ENCODE measurements at places on chromosomes 1 and 21. TPM values are rescaled to one million over a fixed set of nuclear protein-coding genes. Genes with fewer than 3 reads are reported as not detected.

DNA sequence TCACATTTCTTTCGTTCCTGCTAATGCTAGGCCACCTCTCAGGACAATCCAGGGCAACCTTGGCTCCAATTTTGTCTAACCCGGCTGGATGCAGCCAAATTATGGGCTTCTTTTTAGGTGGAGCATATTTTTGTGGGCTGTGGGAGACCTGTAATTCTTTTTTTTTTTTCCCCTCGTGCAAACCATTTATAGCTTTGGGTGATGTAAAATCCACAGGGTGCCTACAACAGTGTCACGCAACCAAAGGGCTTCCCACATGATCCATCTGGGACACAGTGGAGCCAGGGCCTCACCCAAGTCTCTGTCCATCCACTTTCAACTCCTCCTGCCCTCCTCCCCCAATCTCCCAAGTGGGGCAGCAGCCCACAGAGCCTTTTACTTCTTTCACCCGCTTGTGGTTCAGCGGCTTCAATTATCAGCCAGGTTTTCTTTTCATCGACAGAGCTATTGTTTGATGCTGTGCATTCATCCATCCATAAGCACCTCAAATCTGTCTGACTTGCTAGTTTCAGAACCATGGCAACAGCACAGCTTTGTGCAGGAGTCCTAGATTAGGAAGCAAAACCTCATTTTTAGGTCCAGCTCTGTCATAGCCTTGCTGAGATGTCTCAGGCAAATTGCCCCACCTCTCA lies 10.0 kb upstream of the OVAAL start:
- no peak for DNase-seq

DNA sequence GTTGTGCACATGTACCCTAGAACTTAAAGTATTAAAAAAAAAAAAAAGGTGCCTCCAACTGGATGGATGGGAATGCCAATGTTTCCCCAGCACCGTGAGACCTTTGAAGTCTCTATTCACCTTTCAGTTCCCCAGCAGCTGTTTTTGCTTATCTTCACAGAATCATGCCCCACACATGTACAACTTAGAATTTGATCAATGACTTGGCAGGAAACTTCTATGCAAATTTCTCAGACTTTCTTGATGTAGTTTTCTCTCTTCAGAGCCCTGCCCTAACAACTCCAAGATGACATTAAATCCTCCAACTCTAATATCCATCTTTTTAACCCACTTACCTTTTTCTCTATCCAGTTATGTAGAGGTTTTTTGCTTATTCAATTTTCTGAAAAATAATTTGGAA lies 144.3 kb downstream of the PLPPR5 start:
- no peak for DNase-seq

GRCh38 chr21:31505975-31506374 lies 153.5 kb upstream of the SOD1 start:
- no peak for DNase-seq

DNA sequence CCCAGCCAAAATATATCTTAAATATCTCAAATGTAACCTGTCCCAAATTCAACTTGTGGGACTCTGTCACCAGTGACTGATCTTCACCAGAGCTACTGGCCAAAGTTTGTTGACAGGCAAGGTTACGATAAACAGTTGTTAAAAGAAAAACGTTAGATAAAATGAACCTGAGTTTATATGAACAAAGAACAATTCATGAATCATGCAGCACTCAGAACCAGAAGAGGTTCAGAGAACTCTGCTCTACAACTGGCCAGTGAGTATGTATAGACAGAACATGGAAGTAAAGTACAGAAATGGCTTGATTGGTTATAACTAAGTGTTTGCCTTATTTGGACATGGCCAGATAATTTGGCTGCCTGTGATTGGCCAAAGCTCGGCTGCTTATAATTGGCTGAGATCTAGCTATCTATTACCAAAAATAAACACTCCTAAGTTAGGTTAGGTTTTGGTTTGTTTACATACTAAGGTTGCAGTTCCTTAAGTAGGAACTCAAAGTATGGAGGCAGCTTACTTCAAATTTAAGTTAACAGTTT lies 25.5 kb downstream of the BTBD8 start:
- DNase-seq: no peak

DNA sequence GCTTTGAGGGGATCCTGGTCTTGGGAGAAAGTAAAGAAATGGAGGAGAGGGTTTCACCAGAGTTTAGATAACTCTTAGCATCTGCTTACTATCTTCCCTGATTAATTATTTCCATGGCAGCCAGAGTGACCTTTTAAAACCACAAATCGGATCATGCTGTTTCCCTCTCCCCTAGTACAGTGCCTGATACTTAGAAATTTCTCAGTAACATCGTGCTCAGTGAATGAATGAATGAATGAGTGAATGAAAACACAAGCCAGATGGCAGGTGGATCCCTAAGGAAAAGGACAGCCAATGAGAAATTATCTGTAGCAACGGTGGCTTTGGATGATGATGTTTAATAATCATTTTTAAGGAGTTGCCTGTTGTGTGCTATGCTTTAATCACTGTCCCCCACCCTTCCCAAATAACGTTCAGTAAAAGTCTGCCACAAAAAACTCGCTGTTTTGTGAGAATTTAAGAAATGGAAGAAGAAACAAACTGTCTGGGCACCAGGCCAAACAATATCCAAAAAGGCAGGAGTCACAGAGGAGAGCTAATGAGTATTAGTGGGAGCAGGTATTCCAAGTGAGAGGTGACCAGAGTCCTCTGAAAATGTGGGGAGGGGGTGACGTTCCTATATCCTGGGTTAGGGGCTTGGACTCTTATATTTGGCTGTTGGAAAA lies 737 bp upstream of the SMAP2 start:
- DNase-seq: no peak

GRCh38 chr1:225476100-225476511 lies 48.3 kb upstream of the LBR start:
- DNase-seq: no peak

DNA sequence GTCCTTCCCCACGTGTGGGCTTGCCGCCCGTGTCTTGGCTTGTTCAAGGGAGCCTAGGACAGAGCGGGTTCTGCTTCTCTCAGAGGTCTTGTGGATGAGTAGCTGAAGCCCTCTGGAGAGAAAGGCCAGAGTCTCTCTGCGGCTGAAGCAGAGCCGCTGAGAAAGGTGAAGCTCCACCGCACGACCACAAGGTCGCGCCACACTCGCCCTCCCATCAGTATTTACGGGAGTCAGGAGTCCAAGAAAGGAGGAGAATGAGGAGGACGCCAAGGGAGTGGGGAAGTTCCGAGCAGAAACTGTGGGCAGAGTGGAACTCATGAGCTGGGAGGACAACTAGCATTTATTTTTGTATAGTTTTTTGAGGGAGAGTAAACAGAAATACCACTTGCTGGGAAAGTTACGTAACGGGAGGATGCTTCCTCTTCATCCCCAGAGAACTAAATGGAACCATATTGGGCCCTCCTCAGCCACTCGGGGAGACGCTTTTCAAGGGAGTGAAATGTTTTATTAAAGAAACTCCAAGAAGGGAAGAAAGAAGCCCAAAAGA lies 51.6 kb upstream of the HAO2 start:
- DNase-seq: no peak

DNA sequence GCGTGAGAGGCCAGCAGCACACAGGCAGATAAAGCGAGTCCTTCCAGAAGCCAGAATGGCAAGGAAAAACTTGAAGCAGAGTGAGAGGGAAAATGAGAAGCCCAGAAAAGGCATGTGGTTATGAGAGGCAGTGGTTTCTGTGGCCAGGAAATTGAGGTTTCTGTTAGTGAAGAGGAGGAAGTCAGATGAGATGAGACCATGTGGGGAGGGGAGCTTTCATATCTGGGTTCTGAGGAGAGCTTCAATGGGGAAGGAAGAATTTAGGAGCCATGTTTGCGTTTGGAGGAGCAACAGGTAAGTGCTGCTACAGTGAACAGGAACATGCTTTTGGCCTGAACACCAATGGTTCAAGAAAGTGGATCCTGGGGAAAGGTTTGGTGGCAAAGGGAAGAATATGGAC lies 6.1 kb upstream of the CD1A start:
- DNase-seq: no peak

The AQP10 gene
- total RNA-seq: not detected

The EPHA10 gene
- not detected for total RNA-seq

The FAM167B gene
- total RNA-seq: not detected

The CD53 gene
- not detected for total RNA-seq

The ACOT11 gene
- total RNA-seq: 3.9 TPM

The ASCL5 gene
- 0.07 TPM for total RNA-seq

Data from Caki2 (cell line).